Germinal center (tissue), 1 donor: ENCODE measurements at places on chromosomes 7 and 10.

DNA sequence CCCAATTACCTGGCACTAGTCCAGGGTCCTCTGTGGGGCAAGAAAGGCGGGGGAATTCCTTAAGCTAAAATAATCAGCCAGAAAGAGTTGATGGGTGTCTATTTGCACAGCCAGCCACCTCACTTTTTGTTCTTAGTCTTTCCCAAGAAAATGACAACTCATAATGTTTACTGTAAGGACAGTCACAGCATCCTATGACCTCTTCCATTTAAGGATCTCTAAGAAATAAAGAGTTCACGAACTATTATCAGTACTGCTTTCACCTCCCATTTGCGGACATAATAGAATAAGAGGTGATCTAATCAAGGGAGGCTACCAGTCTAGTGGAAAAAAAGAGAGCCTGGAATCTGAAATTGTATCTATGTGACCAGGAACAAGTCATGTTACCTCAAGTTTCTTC, 72.4 kb upstream of the LRRC17 start:
- no peak for DNase-seq

- no peak for DNase-seq
Observed at GRCh38 chr7:106965108-106965507, 79.4 kb upstream of the PRKAR2B start.

GRCh38 chr7:70923181-70923845, 208.6 kb upstream of the GALNT17 start:
- no peak for DNase-seq

GRCh38 chr10:689452-690371, at the start of gene DIP2C:
Gene DIP2C, minus strand, starts transcription at chr10:689668. Its CDS starts 90 bp downstream, at chr10:689578.
- DNase-seq = peak; percentile 30

DNA sequence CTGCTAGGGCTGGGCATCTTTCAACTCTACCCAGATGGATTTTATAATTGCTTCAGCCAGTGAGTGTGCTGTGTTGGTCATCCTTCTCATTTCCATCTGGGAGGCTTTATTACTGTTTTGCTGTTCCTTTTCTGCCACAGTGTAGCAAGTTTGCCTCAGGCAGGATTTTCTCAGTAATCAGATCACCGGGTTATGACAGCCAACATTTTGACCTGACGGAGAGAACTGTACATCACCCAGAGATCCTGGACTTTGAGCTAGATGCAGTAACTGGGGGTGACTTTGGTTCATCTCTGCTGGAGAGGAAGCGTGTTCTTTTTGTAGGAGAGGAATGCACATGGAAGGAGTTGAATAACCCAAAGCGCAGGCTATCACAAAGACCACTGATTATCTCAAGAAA, 111.8 kb upstream of the AGR3 start:
- DNase-seq = no peak

- no peak for DNase-seq
Observed at GRCh38 chr10:97481071-97481470, 17.2 kb downstream of the MMS19 start.

DNA sequence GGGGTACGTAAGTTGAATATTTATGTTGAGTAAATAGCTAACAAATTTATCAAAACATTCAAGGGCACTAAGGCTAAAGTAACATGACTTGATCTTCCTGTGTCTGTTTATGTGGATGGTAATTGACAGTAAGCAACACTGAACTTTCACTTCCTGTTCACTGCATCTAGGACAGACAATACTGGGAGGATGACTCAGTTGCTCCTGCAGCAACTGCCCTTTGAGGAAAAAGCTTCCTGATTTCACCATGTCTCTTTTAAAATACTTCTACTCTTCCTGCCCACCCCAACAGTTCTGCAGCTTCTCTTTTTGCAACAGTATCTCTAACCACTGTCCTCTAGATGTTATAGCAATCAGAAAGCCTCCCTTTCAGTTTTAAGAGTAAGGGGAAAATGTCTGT, 76.6 kb upstream of the HGF start:
- DNase-seq = no peak

DNA sequence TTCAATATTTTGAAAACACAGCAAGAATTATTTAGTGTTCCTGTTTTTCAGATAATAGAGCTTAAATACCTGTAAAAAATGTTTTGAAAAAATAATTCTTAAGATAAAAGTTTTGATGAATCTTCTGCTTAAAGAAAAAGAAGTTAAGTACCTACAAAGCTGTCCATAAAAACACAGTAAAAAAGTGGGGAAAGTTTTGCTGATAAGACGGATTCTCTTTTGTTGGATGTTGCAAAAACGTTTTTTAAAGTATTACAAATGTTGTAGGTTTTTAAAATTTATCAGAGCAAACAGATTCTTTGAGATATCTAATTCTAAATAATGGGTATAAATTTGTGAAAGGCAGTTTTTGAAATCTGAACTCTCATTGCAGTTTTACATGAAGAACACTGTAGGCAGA, 12.2 kb downstream of the DMTF1 start:
- no peak for DNase-seq

DNA sequence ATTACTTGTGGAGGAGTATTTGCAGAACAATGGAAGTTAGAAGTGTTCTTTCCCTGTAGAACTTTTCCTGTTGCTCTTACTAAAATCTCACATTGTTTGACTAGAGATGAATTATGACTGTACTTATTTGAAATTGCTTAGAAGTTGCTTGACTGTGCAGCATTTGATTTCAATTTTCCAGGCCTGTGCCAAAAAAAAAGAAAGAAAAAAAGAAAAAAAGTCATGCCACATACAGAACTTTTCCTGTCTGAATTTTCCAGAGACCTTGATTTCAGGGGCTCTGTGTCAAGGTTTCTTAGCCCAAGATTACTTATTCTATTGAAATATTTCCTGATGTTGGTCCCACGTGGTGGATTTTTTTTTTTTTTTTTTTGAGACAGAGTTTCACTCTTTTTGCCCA, 3.5 kb upstream of the FAM171A1 start:
- DNase-seq = no peak

GRCh38 chr10:111278266-111278665, 201.4 kb downstream of the ADRA2A start:
- no peak for DNase-seq

GRCh38 chr10:10193848-10194247, 823.8 kb upstream of the CELF2 start:
- DNase-seq = no peak

- DNase-seq = no peak
Observed at GRCh38 chr10:5012595-5012994, 8.9 kb upstream of the AKR1C2 start.

- no peak for DNase-seq
Observed at GRCh38 chr7:140521421-140521820, 42.1 kb upstream of the MKRN1 start.

GRCh38 chr10:102163342-102163989, 11.3 kb downstream of the NOLC1 start:
- DNase-seq = no peak

- DNase-seq = peak; percentile 18
Observed at GRCh38 chr7:6623589-6624245, 8.3 kb downstream of the ZNF853 start.

DNA sequence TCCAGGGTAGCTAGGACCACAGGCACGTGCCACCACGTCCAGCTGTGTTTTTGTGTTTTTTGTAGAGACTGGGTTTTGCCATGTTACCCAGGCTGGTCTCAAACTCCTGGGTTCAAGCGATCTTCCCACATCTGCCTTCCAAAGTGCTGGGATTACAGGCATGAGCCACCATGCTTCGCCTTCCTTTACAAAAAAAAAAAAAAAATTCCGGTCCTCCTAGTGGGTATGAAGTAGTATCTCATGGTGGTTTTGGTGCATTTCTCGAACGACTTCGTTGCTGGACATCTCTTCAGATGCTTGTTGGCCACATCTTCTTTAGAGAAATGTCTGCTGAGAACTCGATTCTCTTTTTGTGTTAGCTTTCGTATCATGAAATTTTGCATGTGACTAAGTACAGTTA, 3.9 kb downstream of the PROSER2 start:
- no peak for DNase-seq

GRCh38 chr7:831596-832166, 595 bp upstream of the SUN1 start:
- DNase-seq = no peak

DNA sequence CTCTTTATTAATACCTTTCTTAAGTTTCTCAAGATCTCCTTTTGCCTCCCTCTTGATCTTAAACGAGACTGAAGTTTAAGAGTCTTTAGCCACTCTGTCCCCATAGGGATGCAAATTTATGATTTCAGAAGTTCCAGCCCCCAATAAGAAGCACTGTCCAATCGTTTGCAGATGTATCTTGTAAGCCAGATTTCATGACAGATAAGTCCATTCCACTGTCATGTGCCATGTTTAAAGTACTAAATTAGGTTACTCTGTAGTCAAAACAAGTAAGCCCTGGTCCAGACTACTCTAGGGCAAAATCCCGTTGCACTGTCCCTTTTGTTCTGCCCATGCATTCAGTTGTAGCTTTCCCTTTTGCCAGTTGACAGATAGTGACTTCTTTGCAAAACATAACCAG, 157.2 kb upstream of the KAT6B start:
- no peak for DNase-seq

DNA sequence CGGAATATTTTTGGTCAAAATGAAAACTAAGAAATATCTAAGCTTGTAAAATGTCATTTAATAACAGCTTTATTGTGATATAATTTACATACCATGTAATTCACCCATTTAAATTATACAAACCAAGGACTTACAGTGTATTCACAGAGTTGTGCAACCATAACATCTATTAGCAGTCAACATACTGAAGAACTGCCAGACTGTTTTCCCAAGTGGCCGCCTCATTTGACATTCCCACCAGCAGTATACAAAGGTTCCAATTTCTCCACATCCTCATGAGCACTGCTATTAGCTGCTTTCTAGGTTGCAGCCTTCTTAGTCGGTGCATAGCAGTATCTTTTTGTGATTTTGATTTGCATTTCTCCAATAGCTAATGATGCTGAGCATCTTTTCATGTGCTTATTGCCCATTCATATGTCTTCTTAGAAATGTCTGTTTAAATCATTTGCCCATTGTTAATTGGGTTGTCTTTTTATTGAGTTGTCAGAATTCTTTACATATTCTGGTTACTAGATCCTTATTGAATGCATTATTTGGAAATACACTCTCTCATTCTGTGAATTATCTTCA, 153.0 kb upstream of the FGFR2 start:
- no peak for DNase-seq

- peak; percentile 19 for DNase-seq
Observed at GRCh38 chr10:118259288-118259906, 82.7 kb downstream of the FAM204A start.
